ENCODE measurements at places on chromosomes 4 and X.

DNA sequence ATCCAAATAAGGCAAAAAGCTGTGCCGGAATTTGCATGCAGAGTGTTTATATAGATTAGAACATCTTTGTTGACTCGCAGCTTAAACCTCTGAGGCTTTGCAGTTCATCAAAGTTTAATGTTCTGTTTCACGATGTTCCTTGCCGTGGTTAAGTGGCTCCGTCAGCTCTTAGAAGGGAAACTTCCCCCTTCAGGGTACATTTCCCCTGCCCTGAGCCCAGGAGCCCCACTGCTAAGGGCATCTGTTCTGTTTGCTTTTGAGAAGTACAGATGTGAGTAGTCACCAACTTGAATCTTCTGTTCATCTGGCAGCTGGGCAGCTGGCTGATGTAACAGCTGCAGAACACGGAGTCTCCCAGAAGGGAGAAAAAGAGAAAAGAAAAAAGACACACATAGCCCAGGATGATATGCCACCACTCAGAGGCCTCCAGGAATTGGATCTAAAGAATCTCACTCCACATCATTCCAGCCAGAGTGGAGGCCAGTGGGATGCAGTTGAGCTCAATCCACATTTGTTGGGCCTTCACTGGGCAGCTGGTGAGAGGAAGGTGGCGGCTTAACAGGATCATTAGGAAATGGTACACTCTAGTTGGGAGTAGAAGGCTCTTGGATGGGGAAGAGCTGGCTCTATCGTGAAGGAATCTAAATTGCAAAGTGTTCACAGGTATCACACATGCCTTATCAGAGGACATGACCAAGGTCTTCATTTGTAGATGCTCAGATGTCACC is 178.7 kb upstream of the RBPJ start:
- no peak for DNase-seq

- DNase-seq = no peak
Observed at GRCh38 chrX:16087076-16087475, 36.3 kb upstream of the GRPR start.

DNA sequence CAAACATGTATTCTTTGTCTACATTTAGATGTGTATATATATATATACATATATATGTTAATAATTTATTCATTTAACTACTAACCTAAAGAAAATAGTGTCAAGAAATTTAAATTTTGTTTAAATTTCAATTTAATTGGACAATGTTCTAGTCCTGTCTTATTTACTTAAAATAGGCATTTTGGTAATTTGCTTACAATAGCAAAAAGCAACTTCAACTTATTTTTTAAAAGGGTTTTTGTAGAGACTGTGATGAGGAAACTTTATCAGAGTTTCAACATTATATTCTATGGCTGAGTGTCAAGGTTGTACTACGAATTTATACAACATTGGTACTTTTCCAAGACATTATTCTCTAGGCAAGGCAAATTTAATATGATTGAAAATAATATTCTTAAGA is 212.0 kb upstream of the ARSJ start:
- no peak for DNase-seq

DNA sequence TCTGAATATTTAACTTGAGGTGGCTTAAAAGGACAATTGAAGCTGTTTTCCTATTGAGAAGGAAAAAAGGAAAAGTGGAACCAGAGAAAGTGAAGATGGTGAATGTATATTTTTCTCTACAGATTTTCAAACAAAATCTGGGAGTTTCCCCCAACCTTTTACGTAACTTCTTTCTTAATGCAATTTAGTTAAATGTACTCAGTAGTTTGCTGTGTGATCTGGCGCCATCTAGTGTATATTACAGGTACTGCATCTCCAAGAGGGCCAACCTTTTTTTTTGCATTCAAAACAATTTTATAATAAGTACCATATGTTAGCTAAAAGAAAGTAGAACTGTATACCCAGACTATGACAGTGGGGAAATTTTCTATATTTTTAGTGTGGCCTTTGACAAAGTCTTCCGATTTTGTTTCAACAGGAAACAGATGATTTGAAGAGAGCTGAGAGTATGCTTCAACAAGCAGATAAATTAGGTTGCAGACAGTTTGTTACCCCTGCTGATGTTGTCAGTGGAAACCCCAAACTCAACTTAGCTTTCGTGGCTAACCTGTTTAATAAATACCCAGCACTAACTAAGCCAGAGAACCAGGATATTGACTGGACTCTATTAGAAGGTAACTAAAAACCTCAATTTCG is 82.0 kb downstream of the PLS3 start:
- no peak for DNase-seq

DNA sequence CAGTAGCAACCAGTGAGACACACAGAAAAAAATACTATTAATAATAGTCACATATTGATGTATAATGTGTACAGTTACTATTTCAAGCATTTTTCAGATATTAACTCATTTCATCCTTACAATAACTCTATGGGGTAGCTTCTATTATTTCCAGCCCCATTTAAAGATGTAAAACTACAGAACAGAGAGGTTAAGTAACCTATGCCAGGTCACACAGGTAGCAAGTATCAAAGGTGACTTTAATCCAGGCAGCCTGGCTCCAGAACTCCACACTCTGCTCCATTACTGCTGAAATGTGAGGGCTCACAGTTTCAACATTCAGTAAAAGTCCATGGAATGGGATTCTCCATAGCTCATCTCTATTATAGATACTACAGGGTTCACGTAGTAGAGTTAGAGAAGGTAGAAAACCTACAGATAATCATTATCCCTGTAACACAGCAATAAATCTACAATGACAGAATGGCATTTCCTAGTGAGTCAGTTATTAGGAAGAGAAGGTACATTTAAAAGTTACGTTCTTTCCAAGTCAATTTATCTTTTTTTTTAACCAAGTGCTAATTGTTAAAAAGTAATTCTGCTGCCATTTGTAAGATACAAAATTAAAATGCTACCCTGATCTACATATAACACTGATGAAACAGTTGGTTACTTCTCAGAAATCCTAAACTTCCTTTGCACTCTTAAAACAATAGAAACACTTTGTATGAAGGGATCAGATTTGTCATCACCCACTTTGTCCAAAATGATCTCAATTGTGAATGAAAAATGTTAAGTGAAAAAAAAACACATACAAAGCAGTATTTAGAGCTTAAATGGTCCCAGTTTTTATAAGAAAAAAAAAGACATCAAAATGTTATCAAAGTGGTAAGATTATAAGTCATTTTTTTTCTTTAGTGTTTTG is 18.7 kb downstream of the RELL1 start:
- no peak for DNase-seq

DNA sequence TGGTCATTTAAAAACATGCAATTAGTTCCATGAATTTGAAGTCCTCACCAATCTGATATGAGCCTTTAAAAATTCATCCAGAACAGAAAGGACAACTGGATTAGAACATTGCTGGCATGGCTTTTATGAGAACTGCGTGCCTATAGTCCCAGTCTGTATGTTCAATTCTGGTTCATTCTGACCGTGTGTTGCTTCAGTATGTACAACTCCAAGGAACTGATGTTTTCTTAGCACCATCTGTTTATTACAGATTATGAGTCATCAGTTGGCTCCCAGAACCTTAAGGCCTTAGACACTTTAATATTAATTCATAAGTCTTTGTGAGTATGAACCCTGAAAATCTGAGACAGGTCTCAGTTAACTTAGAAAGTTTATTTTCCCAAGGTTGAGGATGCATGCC is 115.0 kb downstream of the CEP44 start:
- no peak for DNase-seq

DNA sequence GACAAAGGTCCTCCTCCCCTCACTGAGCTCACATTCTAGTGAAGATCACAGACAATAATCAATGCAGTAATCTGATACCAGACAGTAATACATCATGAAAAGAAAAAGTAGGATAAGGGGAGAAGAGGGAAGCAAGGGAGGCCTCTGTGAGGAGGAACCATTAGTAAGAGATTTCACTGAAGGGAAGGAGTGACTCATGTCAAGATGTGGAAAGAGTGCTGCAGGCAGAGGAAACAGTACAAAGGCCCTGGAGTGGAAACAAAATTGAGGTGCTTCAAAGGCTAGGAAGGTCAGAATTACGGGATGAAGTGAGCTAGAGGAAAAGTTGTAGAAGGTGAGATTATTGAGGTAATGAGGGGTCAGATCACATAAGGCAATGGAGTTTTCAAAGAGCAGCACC is 38.1 kb downstream of the LAMTOR3 start:
- no peak for DNase-seq

DNA sequence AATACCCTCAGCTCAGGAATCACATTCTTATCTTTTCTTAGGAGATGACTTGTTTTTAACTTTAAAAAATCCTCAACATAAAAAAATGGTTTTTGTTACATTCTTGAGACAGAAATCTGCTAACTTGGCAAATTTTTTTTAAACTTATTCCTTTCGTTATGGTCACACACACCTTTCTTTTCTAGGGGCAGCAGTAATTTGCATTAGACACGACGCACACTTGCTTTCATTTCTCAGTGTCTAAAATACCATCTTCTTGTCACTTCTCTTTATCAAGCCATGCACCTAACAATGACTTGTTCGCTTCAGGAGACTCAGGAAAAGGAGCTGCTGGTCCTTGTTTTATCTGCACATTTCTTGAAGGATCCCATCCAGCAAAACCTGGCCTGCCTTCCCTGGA is 112.6 kb upstream of the TBL1X start:
- DNase-seq = no peak

DNA sequence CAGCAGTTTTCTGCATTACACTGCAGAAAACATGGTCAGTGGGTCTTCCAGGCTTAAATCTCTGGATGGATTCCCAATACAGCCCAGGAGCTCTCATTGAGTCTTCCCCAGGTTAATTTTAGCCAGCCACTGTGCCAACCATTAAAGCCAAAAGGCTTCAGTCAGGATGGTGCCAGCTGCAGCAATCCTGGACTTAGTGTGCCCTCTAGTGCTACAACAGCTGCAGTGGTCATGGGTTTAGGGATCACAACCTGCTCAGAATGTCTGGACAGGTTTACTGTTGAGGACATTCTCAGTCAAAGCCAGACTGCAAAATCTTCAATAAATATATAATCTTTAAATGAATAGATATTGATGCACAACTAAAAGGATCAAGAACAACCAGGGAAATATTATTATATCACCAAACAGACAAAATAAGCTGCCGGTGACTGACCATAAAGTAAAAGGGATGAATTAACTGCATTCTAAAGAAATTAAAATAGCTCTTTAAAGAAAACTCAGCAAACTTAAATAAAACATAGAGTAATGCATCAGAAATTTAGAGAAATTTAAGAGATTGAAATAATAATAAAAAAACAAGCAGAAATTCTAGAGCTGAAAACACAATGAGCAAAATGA is 639.9 kb downstream of the SPOCK3 start:
- DNase-seq = no peak

DNA sequence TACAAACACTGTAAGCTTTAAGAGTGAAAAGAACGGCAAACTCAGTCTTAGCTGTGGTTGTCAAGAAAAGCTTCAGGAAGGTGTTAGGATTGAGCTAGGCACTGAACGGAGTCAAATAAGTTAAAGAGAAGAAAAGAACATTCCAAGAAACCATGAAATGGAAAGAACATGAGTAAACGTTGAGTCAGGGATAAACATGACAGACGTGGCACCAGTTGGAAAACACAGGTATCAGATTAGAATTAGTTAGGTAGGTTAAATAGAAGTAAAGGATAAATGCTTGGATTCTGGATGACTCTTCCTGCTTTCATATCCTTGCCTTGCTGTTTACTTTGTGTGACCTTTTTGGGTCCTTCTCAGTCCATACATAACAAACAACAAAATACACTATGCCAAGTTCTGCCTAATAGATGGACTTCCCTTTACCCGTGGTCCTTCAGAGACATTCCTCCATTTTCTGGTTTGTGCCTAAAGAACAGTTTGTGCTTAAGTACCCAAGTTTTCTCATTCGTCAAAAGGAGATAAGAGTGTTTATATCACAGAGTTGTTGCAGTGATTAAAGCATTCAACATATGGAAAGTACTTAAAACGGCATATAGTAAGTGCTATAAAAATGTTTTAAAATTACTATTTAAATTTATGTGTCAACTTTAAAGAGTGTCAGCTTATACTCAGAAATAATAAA is 446.9 kb downstream of the TMA16 start:
- DNase-seq = no peak

- DNase-seq = no peak
Observed at GRCh38 chrX:23826653-23827052, 43.7 kb downstream of the SAT1 start.

GRCh38 chrX:154603438-154604430 is 15.3 kb downstream of the CTAG1B start:
- no peak for DNase-seq

DNA sequence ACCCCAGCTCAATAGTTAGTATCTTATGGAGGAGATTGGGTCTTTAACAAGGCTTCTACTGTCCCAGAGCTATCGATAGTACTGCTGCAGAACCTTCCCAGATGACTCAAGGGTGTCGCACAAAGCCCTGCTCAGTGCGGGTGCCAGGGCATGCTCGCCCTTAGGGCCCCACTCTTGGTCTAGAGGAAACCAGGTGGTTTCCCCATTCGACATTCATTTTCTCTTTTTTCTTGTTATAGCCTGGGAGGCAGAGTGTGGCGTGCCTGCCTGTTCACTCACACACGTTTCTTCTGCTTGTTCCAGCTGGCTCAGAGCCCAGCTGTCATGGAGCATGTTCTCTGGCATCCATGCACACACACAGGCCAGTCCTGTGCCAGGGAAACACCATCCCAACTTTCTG is 144.5 kb downstream of the SMIM20 start:
- DNase-seq = no peak

GRCh38 chr4:145619639-145619996 is 433 bp downstream of the MMAA start:
- no peak for DNase-seq

GRCh38 chr4:4990857-4991540 is 28.3 kb downstream of the CYTL1 start:
- DNase-seq = no peak

GRCh38 chr4:135244696-135245095 is 1043.1 kb upstream of the PABPC4L start:
- no peak for DNase-seq

DNA sequence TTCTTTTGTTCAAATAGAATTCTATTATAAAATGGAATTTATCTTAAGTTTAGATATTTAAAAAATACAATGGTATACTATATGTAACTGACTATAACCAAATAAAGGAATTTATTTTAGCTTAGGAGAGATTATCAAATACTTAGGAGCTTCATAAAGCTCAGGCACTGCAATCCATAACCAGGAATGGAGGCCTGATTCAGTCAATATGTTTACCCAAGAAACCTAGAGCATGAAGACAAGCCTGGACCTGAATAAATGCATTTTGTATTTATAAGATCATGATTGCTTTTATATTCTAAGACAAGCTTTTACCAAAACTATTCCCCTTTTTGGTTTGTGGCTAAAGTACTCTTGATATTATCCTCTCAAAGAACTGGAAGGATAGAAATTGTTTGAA is 742.6 kb downstream of the FAT4 start:
- no peak for DNase-seq

- no peak for DNase-seq
Observed at GRCh38 chr4:74267998-74268606, 40.2 kb upstream of the EPGN start.

DNA sequence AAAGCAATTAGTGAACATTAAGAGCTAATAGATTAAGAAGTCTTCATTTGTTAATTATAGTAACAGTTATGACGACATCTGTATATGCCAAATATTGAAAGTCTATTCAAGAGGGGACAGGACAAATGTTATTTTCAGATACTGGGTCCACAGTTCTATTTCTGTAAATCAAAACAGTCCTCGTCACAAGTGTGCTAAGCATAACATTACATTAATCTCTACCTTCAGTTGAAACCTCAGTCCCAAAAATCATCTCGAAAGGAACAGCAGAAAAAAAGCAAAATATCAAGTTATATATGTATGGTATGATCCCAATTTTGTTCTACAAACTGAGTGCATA is 70.3 kb downstream of the APBB2 start:
- no peak for DNase-seq

Data from GM18507 (cell line).